ENCODE measurements at places on chromosomes 3 and 15.

DNA sequence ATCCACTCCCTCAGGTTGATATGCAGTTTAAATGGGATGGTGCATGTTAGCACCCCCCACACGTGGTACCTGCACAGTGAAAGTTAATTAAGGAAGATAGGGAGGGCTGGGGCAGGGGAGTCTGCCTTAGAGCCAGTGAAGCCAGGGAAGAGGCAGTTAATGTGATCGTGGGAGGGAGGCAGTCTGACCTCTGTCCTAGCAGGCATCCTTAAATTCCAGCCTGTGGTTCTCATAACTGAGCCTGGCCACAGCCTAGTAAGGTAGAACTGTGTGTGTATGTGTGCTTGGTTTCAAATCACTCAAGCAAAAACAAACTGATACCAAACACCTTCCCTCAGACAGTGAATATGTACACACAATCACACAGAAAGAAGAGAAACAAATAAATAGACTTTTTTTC, 319.1 kb upstream of the TLE3 start:
- no peak for DNase-seq

DNA sequence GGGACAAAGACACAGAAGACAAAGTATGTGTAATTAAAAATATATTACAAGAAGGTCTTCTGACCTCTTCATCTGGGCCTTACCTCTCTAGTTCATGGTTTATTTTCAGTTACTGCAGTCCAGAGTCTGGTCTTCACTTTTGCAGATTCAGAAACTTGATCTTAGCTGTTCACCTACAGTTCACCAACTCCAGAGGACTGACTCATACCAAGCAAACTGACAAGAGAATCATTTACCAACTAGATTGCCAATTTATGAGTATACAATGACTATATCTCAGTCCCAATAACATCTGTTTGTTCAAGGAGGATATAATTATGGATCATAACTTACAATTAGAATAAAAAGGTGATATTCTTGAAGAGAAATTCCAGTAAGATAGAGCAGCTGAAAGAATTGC, 9.0 kb downstream of the P2RY1 start:
- no peak for DNase-seq

- no peak for DNase-seq
These were observed 843 bp downstream of the GLCE start for GRCh38 chr15:69161079-69161877.

- DNase-seq = no peak
These were observed 598.4 kb downstream of the FGF12 start for GRCh38 chr3:192128922-192129321.

- no peak for DNase-seq
These were observed 366 bp downstream of the TM6SF1 start for GRCh38 chr15:83107841-83108181.

DNA sequence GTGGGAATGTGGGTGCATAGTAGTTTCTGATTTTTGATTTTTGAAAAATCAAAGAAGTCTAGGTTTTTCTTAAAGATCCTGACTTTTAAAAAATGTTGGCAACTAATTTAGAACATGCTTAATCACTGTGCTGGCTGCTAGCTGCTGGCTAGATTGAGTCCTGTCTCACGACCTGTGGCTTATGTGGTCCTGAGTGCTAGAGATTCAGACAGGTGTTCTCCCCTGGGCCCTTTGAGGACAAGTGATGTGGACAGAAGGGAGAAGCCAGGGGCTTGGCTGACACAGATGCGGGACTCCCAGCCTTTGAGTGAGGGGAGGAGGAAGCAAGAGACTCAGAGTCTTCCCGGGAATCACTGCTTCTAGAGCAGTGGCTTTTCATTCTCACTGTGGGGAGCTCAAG, 47.5 kb downstream of the CORO2B start:
- DNase-seq = no peak

DNA sequence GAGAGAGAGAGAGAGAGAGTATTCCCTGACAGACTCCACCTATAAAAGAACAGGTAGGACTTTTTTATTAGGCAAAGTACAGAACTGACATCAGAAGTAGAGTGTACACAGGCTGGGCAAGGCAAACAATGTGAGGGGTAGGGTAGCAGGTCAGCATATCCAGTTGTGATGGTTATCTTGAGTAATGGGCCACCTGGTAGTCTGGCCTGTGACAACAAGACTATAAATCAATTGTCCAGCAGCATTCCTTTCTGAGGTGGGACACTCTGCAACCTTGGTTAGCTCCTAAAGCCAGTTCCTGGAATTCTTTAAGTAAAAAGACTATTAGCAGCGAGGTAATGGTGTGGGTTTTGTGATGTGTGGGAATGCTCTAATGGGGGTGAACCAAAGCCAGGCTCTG, 14.9 kb upstream of the TMCC1 start:
- DNase-seq = no peak

GRCh38 chr15:52683580-52683979, 4.4 kb upstream of the ATOSA start:
- no peak for DNase-seq

DNA sequence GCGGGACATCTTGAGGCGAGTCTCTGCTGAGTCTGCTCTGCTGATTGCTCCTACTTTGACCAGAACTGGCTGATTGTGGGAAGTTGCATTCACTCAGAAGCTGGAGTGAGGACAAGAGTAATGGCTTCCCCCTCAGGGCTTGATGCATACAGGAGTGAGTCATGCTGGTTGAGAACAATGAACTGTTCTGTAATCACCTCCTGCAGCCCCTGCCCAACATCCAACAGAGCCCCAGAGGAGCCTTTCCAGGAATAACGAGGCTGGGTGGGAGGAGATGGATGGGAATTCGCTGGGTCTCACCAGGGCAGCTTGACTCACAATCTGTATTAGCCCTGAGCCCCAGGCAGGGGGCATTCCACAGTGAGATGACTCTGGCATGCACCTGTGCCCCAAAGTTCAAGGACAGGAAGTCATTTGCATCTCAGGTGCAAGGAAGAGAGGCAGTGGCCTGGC, 85.0 kb downstream of the RAB11A start:
- no peak for DNase-seq

GRCh38 chr3:144364737-144365136, 393.1 kb downstream of the DIPK2A start:
- no peak for DNase-seq

- DNase-seq = no peak
These were observed 25.4 kb downstream of the KLHL25 start for GRCh38 chr15:85769182-85769900.

- no peak for DNase-seq
These were observed 124.9 kb upstream of the PRR20G start for GRCh38 chr3:127412578-127413317.

GRCh38 chr3:64417816-64418215, 192.6 kb upstream of the PRICKLE2 start:
- no peak for DNase-seq

GRCh38 chr15:85351965-85352364, 28.4 kb upstream of the AKAP13 start:
- DNase-seq = no peak

DNA sequence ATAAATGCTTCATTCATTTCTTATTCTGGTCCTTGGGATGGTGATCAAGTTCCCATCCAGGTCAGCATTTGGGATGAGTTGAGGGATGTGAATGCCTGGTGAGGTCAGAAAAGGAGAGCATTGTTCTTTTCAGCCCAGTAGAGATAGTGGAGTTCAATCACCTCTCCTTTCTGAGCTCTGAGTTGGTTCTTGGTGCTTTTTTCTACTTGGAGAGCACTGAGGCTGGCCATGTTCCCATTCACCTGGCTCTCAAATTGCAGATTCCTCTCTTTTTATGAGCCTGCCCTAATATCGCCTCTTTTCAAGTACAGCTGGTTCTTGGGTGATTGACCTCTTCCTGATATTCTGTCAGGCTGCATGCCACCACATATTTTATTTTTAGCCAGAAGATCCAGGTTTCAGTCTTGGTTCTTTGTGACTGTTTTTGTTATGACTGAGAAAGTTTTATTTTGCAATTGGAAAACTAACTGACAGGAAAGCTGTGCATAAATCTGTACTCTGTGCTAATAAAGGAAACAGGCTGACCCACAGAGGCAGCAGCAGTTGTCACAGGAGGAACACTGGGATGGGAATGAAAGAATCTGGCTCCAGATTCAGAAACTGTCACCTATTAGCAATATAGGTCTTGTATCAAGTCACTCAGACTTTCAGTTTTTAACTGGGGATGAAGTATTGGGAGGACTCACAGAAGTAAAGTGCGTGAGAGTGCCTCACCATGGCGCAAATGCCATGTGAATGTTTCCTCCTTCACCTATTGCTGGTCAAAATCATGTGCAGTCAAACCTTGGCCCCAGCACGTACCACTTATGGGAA, 10.7 kb downstream of the AQP9 start:
- DNase-seq = no peak

DNA sequence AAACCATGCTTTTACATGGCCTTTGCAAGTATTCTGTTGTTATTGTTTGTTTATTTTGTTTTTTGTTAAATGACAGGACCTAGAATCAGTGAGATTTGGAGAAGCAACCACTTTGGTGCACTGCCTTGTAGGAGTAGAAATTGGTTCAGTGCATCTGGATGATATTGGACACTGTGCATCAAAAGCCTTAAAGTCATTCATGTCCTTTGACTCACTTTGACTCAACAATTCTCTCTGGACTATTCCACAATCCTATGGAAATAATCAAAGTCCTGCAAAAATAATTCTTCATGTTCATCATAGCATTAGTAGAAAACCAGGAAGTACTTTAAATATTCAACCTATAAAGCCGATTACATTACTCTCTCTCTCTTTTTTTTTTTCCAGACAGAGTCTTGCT, 224.8 kb downstream of the ABHD5 start:
- no peak for DNase-seq

DNA sequence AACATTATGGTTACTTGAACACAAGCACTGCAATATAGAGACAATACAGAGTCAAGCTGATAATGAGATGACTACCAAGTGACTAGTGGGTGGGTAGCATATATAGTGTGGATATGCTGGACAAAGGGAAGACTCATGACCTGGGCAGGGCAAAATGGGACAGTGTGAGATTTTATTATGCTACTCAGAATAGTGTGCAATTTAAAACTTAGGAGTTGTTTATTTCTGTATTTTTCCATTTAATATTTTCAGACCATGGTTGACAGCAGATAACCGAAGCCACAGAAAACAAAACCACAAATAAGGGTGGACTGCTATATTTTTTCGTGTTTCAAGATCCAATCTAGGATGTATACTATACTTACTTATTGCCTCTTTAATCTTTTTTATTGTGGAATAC, 19.6 kb downstream of the GALK2 start:
- DNase-seq = no peak

DNA sequence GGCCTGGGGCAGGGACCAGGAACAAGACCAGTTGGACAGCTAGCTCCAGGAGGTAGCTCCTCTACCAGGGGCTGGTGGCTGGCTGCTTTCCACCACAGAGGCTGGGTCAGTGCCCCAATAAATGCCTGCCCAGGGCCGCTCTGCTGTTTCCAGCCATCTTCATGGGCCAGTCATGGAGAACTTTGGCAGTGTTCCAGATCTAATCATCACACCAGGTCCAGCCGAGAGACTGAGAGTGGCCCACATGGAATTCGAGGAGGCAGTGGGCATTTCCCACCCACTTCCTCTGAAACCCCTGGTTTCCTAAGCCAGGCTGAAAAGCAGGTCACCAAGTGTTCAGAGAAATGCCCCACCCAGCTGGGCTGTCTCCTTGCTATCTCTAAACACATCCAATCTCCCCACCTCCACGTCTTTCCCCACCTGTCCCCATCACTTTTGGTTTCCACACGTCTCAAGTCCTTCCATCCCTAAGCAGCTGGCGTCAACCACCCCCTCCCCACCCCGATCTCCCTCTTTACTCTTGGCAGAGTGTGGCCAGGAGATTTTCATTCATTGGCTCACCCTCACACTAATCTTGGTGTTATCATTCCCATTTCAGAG, 190.0 kb upstream of the LINGO1 start:
- DNase-seq = no peak

- DNase-seq = no peak
These were observed 60.5 kb downstream of the SPTSSB start for GRCh38 chr3:161310649-161311423.
